Osteocyte (in vitro differentiated cells): ENCODE measurements at places on chromosomes 11 and 22. TPM values are rescaled to one million over a fixed set of nuclear protein-coding genes. Genes with fewer than 3 reads are reported as not detected.

GRCh38 chr11:8194956-8195355 lies 26.1 kb upstream of the RIC3 start:
- no peaks in the 10 kb centered on the region for H3K4me1 ChIP-seq
- no peak overlapping the region for H3K27ac ChIP-seq
- no peak overlapping the region for H3K4me3 ChIP-seq

DNA sequence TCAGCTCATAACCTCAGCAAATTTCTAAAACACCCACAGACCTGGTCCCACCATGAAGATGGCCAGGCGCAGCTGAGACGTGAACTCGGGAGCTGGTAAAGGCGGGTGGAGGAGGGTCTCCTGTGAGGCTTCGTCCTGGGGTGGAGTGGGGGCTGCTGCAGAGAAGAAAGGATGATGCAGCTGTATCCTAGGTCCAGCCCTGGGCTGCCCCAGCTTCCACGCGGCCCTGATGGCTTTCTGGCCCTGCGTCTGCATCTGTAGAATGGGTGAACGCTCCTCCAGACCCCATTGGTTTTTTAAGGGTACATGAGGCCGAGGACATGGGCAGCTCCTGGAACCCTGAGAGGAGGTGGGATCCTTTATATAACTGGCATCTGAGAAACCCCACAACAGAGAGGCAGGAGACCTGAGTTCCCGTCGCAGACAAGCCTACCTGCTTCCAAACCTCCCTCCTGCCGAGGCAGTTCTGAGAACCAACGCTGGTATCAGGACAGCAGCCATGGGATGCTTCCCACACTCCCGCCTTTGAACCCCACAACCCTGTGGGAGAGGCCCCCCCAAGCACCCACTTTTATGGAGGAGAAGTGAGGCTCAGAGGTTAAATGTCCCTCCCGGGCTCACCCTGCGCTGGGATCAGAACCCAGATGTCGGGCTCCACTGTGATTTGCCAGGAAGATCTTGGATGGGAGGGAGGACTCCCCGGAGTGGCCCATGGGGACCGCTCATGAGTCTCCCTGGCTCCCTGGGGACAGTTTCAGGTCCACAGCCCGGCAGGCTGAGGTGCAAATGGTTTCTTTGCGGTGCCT lies 55.2 kb upstream of the FGF3 start:
- H3K4me3 ChIP-seq, result no peak overlapping the region
- peaks cover 18% of the 10 kb centered on the region for H3K27me3 ChIP-seq
- H3K4me1 ChIP-seq, result no peaks in the 10 kb centered on the region
- H3K27ac ChIP-seq, result no peak overlapping the region
- DNase-seq, result no peak

GRCh38 chr11:96465512-96465911 lies 75.7 kb downstream of the JRKL start:
- H3K36me3 ChIP-seq, result no peaks in the 10 kb centered on the region
- peaks cover 56% of the 10 kb centered on the region for H3K27me3 ChIP-seq
- no peak overlapping the region for H3K4me3 ChIP-seq
- H3K27ac ChIP-seq, result no peak overlapping the region
- no peak for DNase-seq

The CCND1 gene
- 180 and 183 TPM in 2 replicates for total RNA-seq

The KCNK4 gene
- 0.39 and 0.43 TPM in 2 replicates for total RNA-seq

The TRPC6 gene
- 40.7 and 43.8 TPM in 2 replicates for total RNA-seq

The NXPE4 gene
- total RNA-seq, result not detected in 2 replicates

The PES1 gene
- 71.6 and 73.5 TPM in 2 replicates for total RNA-seq
